HepG2 (cell line): ENCODE measurements at places on chromosomes 11 and 22. TPM values are rescaled to one million over a fixed set of nuclear protein-coding genes. Genes with fewer than 3 reads are reported as not detected.
A peak's percentile ranks its signal among the peaks of the same experiment; 100 is the strongest.

GRCh38 chr11:11420899-11421285 lies 67.8 kb upstream of the CSNK2A3 start:
- DNase-seq, result no peak

DNA sequence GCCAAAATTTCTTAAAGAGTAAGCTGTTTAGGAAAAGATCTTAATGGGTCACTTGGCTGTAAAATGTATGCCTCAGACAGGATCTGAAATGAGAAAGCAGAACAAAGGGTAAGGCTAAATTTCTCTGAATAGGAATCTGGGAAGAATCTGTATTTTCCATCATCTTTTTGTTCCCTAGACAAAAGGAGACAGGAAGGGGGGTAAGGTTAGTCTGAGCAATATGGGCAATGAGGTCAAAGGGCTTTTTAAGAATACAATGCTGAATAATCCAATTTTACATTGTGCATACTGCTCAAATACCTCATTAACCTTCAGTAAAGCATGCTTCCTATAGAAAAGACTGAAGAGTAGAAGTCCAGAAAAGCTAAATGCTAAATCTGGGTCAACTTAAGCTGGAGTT lies 34.6 kb downstream of the CLDN25 start:
- no peak for DNase-seq

Gene TNKS1BP1
- 12.2 and 13.7 TPM in 2 replicates for total RNA-seq

DNA sequence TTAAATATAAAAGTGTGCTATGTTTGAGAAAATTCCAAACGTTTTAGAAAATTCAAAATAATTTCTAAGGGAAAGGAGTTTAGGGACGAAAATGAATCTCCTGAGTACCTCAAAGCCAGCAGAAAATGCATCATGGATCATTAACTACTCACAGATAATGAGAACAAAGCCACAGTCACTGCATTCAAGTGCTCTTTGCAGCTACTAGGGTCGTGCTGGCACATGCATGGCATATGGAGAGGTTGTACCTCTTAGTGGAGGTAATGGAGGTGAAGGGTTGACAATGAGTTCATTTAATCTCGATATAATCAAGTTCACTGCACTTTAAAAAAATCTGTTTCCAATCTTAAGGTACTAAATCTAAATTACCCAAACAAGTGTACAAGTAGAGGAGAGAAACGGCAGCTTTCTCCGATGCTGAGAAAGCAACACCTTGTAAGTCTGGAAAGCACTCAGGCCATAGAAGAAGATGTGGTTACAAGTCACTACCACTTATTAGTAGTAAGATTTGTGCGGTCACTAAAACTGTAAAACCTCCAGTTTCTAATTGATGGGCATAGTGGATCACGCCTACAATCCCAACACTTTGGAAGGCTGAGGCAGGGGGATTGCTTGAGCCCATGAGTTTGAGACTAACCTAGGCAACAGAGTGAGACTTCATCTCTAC lies 261.1 kb upstream of the ANO3 start:
- no peak for DNase-seq

DNA sequence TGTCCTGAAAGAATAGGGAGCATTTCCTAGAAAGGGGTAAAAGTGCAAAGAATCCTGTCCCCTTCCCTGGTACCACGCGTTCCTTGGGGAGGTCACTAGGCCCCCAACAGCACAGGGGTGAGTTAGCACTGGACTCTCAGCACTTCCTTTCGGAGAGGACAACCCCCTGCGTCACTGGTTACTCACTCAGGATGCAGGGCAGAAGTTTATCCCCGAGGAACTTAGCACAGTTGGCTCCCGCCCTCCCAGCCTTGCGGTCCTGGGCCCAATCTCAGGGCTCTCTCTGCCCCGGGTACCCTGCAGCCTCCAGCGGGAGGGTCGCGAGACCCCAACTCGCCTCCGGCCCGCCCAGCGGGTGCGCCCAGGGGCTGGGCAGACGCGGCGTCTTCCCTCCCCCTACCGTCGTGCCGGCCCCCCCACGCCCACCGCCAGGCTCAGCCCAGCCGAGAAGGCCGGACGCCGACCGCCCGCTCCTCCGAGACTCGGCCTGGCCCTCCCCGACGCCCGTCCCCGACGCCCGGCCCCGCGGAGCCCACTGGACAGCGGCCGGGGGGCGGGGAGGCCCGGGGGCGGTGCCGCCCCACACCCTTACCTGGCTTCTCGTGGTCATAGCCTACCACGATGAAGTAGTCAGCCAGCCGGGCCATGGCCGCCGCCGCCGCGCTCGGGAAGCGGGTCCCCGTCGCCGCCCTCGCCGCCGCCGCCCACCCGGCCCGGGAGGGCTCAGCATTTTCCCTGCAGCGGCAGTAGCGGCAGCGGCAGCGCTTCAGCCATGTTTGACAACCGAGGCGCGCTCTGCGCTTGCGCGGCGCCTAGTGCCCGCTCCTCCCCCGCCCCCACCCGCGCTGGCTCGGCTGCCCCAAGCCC lies at the start of gene SBF2:
SBF2 (minus strand) TSS at position 797 of the 867 bp plus-strand sequence; CDS start at position 647, 150 bp downstream.
- peak; percentile 69 for DNase-seq

GRCh38 chr11:130301002-130301401 lies 13.7 kb downstream of the ZBTB44 start:
- no peak for DNase-seq

- DNase-seq, result no peak
Observed at GRCh38 chr22:44928711-44929358, 81.0 kb downstream of the PHF21B start.

DNA sequence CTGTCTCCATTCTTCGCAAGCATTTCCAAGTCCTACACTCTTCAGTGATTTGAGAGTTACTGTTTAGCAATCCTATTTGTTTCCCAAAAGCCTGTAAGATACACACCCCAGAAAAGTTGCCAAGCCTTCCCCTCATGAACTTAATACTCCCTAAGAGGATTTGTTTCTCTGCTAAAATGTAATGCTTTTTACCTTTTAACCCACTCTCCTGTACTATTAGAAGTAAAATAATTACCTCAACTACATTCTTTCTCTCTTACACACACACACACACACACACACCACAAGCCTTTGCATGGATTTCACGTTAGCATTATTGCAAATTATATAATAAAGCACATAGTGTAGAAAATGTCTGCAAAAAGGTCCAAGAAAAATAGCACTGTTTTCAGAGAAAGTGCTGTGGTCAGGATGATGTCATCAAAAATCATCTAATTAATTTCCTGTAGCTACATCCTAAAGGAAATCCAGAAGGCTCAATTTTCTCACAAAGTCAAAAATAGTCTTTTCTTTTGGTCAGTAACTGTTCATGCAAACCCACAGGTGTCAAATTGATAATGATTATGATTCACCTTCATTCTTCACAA lies 364.1 kb upstream of the PITPNB start:
- no peak for DNase-seq

Gene MN1
- total RNA-seq, result not detected in 2 replicates

GRCh38 chr11:46363455-46364005 lies 16.3 kb downstream of the DGKZ start:
- no peak for DNase-seq

GRCh38 chr11:122732342-122733315 lies 77.1 kb downstream of the UBASH3B start:
- peak; percentile 43 for DNase-seq

Gene APOL5
- not detected in 2 replicates for total RNA-seq

DNA sequence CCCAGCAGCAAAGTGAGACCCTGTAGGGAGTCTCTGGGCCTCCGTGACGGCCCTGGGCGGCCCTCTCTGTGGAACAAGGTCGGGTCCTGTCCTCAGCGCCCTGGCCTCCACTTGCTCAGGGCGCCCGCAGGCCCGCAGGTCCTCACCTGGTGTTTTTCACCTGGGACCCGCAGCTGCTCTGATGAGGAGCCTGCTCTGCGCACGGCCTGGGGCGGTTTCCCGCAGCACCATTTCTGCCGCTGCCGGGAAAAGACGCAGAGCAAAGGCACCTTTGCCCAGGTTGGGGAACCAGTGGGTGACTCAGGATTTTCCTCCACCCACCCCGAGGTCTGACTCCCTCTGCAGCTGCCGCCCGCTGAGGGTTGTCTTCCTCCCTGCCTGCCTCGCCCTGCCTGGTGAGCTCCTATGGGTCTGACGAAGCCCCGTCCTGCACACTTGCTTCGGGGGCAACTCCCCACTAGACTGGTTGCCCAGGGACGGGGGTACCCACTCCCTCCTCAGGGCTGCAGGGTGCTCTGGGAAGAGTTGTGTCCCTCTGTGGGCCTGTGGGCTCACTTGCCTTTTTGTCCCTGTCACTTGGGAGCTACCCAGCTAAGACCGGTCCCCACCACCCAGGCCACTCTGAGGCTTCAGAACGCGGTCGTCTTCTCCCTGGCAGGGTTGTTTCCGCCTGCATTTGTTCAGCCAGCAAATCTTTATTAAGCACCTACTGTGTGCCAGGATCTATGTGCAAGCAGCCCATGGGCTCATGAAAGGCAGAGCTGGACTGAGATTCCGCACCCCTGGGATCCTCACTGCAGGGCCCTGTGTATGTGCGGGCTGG lies 89.5 kb downstream of the KCNQ1 start:
- no peak for DNase-seq

Gene FGF3
- not detected in 2 replicates for total RNA-seq

DNA sequence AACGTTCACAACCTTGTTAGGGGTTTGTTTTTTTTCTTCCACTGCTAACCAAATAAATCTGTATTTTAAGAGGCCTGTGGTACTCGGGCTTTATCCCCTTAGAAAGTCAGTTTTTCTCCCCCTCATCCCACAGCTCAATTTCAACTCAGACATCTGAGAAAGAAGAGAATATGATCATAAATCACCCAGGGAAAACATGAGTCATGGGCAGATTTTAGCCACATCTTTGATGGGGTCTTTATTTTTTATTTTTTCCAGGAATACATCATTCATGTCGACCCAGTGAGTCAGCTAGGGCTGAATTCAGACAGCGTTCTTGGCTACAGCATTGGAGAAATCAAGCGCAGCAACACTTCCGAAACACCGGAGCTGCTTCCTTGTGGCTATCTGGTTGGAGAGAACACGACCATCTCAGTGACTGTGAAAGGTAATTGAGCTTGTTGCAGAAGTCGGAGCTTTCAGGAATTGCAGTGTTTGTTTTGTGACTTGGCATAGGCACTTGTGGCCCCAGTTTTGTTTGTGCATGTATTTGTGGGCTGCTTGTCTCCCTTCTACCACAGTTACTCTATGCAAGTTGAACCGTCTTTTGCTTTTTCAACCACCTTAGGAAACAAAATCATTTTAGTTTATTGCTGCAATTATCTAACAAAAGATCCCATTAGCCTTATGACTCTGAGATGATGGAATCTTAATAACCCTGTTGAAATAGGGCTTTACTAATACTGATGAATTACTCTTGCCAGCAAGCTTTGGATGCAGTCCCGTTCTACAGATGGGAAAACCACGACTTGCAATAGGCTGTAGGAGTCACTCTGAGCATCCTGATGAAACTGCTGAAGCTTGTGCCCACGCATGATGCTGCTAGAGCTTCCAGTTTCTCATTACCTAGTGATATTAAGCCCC lies 62.7 kb downstream of the DBX1 start:
- DNase-seq, result no peak

Gene MAP6
- total RNA-seq, result 0.04 TPM in 1 of 2 replicates, not detected in the other

Gene L3MBTL2
- total RNA-seq, result 33.7 and 37.6 TPM in 2 replicates

- no peak for DNase-seq
Observed at GRCh38 chr11:115745066-115745465, 240.9 kb upstream of the CADM1 start.

Gene SDHAF2
- 44.2 and 53.3 TPM in 2 replicates for total RNA-seq
